ENCODE measurements at places on chromosomes 11 and 22.

DNA sequence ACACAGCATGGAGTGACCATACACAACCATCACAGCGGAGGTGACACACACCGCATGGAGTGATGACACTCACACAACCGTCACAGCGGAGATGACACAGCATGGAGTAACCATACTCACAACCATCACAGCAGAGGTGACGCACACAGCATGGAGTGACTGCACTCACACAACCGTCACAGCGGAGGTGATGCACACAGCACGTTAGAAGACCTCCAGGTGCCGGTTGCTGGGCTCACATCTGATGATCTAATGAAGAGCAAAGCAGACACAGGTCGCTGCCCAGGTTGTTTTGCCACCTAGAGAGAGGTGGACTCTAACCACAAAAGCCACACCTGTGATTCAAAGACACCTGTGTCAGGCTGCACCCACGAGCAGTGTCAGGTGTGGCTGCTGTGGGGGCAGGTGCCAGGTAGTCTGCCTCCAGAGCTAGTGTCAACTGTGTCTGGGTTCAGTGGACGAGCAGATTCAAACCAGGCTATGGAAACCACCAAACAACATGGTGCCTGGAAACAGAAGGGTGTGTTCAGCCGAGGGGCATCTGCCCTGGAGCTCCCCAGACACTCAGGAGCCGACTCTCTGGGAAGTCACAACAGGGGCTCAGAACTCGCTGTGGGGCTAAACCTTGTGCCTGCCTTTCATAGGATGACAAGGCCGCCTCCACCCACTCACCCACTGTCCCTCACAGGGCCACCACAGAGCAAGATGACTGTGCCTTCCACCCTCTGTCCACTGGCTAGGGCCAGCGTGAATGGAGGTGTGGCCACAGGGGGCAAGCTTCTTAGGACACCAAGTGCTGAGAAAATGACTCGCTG lies 608.2 kb downstream of the TBC1D22A start:
- DNase-seq = no peak

- no peak for DNase-seq
Observed at GRCh38 chr11:10452211-10452767, 2.8 kb upstream of the AMPD3 start.

- DNase-seq = no peak
Observed at GRCh38 chr11:27020751-27021150, 19.9 kb upstream of the BBOX1 start.

DNA sequence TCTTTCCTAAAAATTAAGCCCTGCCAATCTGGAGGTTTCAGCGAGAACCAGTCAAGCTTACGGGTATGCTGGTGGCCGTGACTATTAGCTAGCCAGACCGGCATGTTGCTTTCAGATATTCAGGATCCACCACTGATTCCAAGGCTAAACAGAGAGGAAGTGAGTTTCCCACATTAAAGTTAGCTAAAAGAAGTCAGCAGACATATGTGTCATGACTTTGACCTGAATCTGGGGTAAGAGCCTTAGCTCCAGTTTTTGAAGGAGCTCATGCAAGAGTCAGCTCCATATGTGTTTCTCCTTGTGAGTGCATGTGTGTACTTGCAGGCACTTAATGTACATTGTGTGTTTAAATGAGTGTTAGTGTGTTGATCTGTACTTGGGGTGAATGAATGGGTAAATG lies 1.4 kb downstream of the ZFPL1 start:
- no peak for DNase-seq

DNA sequence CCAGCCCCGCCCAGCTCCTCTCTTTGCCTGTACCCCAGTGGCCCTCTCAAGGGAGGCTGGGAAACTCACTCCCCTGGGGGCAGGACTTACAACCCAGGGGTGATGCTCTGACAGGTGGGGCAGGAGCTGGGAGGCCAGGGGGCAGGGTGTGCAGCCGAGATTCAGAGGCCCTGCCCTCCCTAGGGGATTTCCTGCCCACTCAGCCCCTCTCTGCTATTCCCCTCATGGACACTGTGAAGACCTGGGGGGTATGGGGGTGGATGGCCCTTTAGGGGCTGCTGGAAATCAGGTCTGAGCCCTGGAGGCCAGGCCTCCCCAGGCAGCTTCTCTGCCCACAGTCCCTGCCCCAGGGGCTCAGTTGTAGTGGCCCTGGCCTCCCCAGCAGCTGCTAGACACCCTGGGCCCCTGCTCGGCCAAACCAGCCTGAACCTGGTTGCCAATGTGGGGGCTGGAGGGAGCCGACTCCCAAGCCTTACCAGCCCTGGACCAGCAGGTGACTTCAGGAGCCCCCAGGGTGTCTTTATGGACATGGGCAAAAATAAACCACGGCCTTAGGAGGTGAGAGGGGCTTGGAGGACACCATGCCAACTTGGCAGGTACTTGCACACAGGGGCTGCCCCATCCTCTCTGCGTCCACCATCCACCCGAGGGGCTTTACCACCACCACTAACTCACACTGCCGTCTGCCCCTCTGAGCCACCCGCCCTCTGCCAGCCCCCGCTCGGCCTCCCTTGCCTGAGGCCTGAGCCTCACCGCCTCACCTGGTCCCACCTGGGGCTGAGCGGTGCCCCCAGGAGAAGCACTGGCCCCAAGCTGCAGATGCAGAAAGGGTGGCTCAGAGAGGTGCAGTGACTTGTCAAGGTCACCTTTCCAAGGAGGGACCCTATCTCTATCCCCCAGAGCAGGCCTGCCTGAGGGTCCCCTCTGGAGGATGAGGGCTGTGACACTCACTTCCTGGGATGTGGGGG lies 2.8 kb upstream of the PHLDA2 start:
- no peak for DNase-seq

DNA sequence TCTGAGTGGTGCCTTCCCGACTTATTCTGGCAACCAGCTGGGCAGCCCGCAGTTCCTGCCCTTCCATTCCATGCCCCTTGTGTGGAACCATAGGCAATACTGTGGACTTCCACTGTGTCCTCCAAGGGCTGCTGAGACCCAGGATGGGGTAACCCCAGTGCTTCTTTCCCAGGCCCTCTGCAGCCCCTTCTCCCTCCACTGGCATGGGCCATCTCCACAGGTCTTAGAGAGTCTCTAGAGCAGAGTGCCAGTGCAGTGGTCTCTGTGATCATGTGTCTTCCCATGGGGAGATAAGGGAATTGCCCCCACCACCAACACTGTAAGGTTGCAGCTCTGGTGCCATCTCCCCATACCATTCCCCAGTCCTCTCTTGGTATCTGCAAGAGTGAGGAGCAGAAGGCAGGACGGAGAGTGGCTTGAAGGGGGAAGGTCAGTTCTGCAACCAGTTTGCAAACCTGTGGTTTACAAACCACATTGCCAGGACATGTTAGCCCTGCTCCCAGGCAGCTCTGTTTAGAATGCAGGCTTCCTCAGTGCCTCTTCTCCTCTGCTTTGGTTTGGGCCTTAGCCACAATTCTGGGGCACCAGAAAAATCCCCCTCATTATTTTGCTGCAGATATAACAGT lies 20.9 kb upstream of the DRD2 start:
- no peak for DNase-seq

- DNase-seq = no peak
Observed at GRCh38 chr11:68431984-68432645, 28.4 kb upstream of the PPP6R3 start.

DNA sequence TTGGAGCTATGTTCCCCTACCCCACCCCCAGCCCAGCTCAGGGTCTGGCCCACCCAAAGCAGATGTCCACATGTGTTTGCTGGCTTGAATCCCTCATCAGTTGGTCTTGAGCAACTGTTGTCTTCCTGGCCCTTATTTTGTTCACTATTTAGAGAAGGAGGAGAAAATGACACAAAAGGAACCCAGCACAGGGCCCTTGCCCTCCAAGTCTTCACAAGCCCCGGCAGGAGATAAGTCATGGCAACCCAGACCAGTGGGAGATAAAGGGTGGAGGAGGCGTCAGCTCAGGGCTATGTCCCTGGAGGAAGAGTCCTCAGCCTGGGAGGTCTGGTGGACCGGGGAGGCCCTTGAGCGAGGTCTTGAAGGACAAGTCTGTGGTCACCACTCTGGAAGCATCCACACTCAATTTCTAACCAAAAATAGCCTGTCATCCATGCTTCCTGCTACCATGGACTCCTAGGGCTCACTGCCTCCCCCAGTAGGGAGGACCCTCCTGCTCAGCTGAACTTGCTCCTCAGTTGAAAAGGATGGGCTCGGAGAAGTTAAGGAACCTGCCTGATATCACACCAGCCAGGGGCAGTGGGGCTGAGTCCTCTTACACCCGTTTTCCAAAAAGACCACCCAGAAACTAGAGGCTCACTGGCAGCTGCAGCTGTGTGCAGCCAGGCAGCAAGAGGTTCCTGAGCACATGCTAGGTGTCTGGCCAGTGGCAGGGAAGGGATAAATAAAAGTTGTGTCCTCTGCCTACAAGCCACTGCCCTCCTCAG lies 1.8 kb upstream of the RAB3IL1 start:
- no peak for DNase-seq

DNA sequence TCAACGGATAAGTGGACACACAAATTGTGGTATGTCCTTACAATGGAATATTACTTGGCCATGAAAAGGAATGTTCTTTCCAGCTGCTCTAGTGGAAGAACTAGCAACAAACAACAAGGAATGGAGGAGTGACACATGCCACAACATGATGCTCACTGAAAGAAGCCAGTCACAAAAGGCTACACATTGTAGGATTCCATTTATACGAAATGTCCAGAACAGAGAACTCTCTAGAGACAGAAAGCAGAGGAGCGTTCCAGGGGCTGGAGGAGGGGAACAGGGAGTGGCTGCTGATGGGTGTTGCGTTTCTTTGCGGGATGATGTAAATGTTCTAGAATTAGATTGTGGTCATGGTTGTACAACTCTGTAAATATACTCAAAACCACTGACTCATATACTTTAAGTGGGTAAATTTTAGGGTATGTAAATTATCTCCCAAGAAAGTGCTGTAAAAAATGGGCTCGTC lies 32.4 kb upstream of the PDGFB start:
- no peak for DNase-seq

- DNase-seq = no peak
Observed at GRCh38 chr11:118646393-118646792, 33.1 kb downstream of the TREH start.

DNA sequence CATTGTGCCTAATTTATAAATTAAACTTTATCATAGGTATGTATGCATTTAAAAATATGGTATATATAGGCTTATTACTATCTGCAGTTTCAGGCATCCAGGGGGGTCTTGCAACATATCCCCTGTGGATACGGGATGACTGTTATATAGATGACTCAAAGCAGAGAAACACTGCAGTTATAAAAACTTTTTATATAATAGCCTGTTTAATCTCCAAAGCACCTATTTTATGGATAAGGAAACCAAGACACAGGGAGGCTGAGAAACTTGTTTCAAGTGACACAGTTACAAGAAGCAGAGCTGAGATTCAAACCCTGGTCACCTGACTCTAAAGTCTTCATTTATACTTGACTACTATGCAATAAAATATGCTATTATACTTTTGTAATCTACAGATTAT lies 897.7 kb downstream of the KCNA4 start:
- no peak for DNase-seq

GRCh38 chr11:13357232-13357631 lies 79.6 kb downstream of the BMAL1 start:
- DNase-seq = no peak

- DNase-seq = no peak
Observed at GRCh38 chr11:131756479-131757110, 386.2 kb downstream of the NTM start.

- DNase-seq = no peak
Observed at GRCh38 chr11:46969379-46969778, 32.8 kb downstream of the CSTPP1 start.

- DNase-seq = no peak
Observed at GRCh38 chr11:69374110-69374945, 80.4 kb downstream of the MYEOV start.

DNA sequence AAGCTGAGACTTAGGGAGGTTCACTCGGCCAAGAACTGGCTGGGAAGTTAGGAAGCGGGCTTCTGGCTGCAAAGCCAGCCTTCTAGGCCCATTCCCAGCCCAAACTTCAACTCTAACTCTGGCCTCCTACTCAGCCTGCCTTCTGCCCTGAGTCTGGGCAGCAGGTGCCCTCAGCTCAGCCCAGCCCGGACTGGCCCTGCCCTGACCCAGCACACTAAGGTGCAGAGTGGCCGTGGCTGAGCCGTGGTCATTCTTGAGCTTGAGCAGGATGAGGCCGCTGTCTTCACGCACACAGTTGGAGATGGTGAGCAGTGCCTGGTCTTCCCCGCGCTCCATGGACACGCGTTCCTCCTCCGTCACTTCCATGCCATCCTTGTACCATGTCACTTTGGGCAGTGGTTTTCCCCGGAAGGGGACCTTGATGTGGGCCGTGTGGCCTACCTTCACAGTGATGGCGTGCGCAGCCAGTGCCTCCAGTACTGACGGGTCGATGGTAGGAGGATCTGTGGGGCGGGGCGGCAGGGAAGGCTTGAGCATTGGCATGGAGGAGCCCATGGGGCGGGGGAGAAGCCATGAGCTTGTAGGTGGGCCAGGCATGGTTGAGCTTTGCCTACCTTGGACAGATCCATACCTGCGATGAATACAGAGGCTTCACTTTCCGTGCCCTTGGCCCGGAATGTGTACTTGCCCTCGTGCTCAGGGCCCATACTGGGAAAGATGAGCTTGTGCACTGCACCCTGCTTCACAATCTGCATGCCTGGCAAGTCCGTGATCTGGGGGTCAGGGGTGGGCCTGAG lies 12.1 kb downstream of the IGSF22 start:
- no peak for DNase-seq

DNA sequence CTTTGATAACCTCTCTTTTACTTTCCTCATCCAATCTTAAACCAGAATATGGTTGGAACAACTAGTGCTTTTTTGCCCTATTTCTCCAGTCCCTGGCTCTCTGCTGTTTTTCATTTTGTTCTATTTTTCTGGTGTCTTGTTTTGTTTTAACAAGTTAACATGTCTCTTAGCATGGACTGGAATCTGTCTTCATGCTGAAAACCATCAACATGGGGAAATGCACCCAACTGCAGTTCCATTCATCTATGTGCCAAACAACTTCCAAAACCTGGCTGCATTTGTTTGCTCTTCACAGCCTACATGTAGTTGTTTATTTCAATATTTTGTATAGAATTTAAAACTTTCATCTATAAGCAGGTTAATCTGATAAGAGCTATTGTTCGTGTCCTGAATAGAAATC lies 46.8 kb upstream of the NOX4 start:
- DNase-seq = no peak

DNA sequence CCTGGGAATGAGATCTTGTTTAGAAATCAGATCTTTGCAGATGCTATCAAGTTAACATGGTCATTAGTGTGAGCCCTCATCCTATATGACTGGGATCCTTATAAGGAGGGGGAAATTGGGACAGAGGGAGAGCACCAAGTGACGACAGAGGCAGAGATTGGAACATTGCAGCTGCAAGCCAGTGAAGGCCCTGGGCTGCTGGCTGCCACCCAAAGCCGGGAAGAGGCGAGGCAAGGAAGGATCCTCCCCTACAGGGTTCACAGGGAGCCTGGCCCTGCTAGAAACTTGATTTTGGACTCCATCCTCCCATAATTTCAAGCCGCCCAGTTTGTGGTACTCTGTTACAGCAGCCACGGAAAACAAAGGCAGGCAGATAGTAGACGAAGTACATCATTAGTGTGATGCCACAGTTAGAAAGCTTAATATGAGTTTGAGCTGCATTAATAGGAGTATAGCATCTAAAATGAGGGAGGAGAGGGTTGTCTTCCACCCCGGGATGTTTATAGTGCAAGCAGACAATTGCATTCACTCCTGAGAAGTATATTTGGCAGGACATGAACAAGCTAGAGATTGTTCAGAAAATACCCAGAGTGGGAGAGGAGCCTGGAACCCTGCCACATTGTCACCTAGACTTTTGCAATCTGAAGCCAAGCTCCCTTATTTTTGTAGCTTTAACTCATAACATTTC lies 56.8 kb upstream of the CLMP start:
- DNase-seq = no peak
